ENCODE measurements at places on chromosomes 11 and 22. TPM values are rescaled to one million over a fixed set of nuclear protein-coding genes. Genes with fewer than 3 reads are reported as not detected.

Gene CASP1
- polyA plus RNA-seq: 35.4 TPM

Gene KRTAP5-7
- 0.32 TPM for polyA plus RNA-seq

- DNase-seq: peak; percentile 68
- peaks cover 15% of the 10 kb centered on the region for H3K4me1 ChIP-seq
- peak overlapping the region; percentile 65 for H3K4me3 ChIP-seq
- H3K36me3 ChIP-seq: no peaks in the 10 kb centered on the region
Measured at GRCh38 chr22:28442711-28443525, 236.7 kb downstream of the TTC28 start.

DNA sequence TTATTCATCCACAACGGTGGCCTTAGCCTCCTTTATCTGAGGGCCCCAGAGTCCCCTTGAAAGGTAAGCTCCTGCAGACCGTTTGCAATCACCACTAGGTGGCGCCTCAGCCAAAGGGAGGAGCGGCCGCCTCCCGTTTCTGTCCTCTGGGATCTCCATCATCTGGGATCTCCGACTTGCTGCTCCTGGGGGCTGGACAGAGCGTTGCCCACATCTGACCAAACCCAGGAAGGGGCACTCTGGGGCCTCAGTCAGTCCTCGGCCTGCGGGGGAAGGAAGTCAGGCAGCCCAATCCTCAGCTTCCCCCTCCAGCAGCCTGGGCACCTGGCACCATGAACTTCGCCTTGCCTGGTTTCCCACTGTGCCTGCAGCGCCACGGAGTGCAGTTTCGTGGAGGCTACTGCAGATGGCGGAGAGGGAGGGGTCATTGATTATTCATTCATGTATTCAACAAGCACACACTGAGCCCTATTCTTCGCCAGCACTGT is 23.5 kb downstream of the TP53I11 start:
- H3K27ac ChIP-seq: no peak overlapping the region
- H3K27me3 ChIP-seq: no peaks in the 10 kb centered on the region
- no peaks in the 10 kb centered on the region for H3K4me1 ChIP-seq
- H3K36me3 ChIP-seq: no peaks in the 10 kb centered on the region
- peak; percentile 80 for DNase-seq

- H3K4me3 ChIP-seq: no peak overlapping the region
- no peaks in the 10 kb centered on the region for H3K36me3 ChIP-seq
- no peaks in the 10 kb centered on the region for H3K27me3 ChIP-seq
- no peak for DNase-seq
- H3K4me1 ChIP-seq: no peaks in the 10 kb centered on the region
- no peak overlapping the region for H3K27ac ChIP-seq
Measured at GRCh38 chr11:24747275-24748251, 250.7 kb downstream of the LUZP2 start.
